ENCODE measurements at places on chromosomes 4 and X. TPM values are rescaled to one million over a fixed set of nuclear protein-coding genes. Genes with fewer than 3 reads are reported as not detected.

Gene ASMT
- total RNA-seq = not detected

Gene KLKB1
- not detected for total RNA-seq

Gene AFP
- total RNA-seq = not detected

Gene FOXO4
- total RNA-seq = 2.3 TPM

Gene SRPX2
- 0.49 TPM for total RNA-seq

Gene MTNR1A
- not detected for total RNA-seq

Gene MAOB
- total RNA-seq = not detected

All from foreskin keratinocyte (primary cell).